ENCODE measurements at places on chromosomes 2 and 18.
A peak's percentile ranks its signal among the peaks of the same experiment; 100 is the strongest.

GRCh38 chr2:101083613-101084012 is 67.6 kb downstream of the TBC1D8 start:
- DNase-seq = no peak

- DNase-seq = no peak
Observed at GRCh38 chr2:27973592-27973991, 83.1 kb downstream of the BABAM2 start.

- no peak for DNase-seq
Observed at GRCh38 chr2:43441195-43441594, 154.6 kb downstream of the THADA start.

DNA sequence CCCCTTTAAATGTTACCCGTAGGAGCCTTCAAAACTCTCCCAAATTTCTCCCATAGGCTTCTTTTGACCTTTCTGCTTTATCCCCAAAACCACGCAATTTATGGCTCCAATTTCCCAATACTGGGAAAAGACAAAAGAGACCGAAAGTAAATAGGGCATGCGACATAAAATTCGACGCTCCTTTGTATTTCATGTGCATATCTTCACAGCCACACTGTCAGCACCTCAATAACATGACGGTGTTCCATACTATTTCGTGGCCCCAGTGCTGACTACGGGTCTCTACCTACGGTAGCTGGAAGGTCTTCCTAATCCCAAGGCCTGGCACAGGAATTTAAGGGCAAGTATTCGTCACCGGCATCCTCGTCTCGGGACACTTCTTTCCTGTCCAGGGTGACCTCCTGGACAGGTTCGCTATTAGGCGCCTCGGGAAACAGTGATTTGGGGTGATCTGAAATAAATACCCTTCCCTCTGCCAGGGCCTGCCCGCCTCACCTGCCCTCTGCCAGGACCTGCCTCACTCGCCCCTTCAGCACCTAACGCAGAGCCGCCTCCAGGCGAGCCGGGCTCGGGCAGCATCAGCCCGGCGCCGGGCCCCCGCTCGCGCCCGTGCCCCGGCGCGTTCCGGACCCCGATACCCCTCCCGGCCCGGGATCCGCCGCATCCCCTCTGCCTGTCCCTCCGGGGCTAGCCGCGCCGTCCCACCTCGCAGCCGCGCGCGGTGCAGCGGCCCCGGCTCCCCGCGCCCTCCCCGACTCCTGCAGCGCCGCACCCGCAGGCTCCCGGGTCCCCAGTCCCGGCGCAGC is 680 bp downstream of the DTNB start:
- peak; percentile 34 for DNase-seq

DNA sequence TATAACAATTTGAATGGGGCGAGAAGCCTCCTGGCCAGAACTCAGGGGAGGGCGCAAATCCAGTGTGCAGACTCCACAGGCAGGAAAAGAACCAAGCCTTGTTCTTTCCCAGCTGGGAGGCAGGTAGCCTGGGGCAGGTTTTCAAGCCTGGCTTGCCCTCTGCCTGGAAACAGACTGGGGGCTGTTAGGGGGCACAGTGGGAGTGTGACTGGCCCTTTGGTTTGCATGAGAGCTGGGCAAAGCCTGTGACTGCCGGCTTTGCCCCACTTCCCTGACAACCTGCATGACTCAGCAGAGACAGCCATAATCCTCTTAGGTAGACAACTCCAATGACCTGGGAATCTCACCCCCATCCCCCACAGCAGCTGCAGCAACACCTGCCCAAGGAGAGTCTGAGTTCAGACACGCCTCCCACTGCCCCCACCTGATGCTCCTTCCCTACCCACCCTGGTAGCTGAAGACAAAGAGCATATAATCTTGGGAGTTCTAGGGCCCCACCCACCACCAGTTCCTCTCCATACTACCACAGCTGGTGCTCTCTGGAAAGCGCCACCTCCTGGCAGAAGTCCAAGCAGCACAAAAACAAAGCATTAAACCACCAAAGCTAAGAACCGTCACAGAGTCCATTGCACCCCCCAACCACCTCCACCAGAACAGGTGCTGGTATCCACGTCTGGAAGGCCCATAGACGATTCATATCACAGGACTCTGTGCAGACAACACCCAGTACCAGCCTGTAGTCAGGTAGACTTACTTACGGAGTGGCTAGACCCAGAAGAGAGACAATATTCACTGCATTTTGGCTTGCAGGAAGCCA is 402.5 kb downstream of the STK39 start:
- DNase-seq = no peak

DNA sequence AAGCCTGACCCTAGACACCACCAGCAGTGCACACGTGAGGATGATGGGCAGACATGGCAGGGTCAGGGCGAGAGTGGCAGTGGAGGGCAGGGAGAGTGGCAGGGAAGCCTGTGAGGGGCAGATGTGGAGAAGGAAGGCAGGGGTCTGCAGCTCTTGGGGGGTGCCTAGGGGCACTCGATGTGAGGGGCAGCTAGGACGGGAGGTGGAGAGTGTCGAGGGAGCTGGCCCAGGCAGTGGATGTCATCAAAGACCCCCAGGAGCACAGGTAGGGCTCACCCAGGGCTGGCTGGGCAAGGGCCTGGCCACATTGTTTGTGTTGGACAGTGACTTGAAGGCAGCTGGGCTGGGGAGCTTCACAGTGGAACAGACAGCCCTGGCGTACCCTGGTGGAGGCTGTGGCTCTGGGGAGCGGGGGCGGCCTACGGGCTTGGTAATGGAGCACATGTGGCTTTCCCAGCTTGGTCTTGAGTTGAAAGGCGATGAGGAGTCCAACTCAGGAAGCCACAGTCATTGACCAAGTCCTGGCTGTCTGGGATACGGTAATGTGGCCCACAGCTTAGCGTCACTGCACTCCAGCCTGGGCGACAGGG is 87.1 kb downstream of the RTP5 start:
- no peak for DNase-seq

DNA sequence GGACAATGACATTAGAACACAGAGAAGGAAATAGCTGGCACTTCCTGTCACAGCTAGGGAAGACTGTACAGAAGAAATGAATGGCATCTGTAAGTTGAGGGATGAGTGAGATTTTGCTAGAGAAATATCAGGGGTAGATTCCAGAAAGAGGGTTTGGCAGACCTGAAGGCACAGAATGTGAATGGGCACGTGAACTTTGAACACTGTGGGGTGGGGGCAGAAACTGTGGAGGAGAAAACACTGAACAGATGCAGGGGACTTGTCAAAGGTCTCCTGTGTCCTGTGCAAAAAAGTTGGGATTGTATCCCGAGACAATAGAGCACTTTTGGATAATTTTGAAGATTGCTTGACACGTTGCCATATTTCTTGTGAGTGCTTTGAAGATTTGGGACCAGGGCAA is 88.0 kb downstream of the PPP1R1C start:
- DNase-seq = no peak

GRCh38 chr2:68206793-68207192 is 45.5 kb downstream of the PPP3R1 start:
- no peak for DNase-seq

GRCh38 chr2:108632332-108633160 is 86.7 kb upstream of the RANBP2 start:
- no peak for DNase-seq

- peak; percentile 23 for DNase-seq
Observed at GRCh38 chr2:104599787-104600510, 254.0 kb upstream of the POU3F3 start.

DNA sequence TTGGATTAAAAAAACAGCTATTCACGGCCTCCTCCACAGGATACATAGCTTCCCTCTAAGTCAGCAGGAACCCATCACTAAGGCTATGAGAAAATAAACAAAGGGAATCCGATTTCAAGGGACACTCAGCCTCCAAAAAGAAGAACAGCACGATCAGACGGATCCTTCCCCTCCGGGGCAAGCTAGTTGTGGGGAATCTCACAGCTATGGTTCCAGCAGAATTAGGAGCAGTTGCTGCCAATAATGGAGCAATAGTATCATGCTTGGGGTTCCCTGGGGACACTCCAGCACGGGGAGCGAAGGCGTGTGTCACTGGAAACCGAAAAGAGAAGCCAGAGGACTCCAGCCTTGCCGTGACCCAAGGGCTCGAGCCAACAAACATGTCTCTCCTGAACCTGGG is 163.1 kb downstream of the TTC32 start:
- DNase-seq = peak; percentile 68

GRCh38 chr2:233964581-233964980 is 47.4 kb downstream of the TRPM8 start:
- no peak for DNase-seq

- no peak for DNase-seq
Observed at GRCh38 chr2:113829761-113830160, 60.1 kb upstream of the ACTR3 start.

- peak; percentile 6 for DNase-seq
Observed at GRCh38 chr2:145875016-145875415, 1355.1 kb upstream of the ZEB2 start.

- peak; percentile 37 for DNase-seq
Observed at GRCh38 chr2:160940699-160941098, 219.5 kb upstream of the TANK start.

DNA sequence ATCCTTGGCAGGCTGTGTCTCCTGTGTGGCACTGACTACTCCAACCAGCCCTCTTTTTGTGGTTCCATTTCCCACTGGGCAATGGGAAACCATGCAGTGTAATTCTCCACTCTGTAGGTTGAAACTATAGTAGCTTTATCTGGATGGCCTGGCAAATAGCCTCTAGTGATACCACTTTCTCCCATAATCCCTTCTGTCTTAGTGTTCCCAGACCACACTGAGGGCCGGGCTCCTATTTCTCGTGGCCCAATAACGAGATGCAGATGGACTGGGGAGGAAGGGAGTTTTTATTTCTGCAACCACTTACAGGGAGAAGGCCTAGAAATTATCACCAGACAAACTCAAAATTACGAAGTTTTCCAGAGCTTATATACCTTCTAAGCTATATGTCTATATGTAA is 24.7 kb downstream of the SKA1 start:
- no peak for DNase-seq

DNA sequence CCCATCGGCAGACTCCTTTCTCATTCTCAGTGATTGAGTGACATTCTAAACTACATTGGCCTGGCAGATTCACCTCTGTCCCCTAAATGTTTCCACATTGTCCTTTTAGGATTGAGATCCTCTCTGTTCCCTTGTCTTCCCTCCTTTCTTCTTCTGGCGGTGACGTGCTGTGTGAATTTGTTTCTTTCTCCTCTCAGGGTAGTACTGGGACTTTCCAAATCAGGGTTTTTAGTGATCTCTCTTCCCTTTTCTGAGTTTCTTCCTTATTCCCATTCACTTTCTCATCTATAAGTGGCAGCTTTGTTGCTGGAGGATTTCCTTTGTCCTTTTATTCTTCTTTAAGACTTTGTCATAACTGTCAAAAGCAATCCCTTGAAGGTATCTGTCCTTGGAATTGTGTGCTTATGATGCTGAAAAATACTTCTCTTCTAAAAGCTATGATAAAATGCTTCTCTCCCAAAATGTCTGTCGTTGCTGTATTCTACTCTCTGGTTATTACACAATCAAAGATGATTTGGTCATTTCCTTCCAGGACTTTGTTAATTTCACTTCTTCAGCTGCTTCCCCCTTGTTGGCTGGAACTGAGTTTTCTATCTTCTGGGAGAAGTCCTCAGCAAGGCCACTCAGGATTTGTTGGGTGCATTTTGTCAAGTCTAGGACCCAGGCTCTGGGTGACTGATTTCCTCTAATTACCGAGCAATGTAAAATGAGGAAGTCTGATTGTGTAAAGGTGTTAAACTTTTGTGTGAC is 4.9 kb upstream of the IL1B start:
- peak; percentile 57 for DNase-seq

GRCh38 chr2:170554278-170554955 is 160.7 kb upstream of the SP5 start:
- DNase-seq = peak; percentile 65

DNA sequence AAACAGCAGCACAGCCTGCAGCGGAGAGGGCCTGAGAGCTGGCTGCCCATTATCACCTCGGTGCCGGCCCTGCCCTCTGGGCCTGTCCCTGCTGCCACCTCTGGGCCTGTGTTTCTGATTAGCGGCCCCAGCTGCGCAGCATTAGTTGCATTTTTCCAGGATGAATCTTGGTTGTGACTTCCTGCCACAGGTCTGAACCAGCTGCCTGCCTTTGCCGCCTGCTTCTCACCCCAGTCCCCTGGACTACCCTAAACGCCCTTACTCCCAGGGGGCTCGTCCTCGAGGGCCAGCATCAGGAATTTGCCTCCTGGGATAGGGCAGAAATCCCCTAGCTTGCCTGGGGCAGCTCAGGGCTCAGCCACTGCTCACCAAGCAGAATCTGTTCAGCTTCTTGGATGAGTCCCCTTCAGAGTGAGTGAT is 342.8 kb downstream of the DYSF start:
- DNase-seq = peak; percentile 56

DNA sequence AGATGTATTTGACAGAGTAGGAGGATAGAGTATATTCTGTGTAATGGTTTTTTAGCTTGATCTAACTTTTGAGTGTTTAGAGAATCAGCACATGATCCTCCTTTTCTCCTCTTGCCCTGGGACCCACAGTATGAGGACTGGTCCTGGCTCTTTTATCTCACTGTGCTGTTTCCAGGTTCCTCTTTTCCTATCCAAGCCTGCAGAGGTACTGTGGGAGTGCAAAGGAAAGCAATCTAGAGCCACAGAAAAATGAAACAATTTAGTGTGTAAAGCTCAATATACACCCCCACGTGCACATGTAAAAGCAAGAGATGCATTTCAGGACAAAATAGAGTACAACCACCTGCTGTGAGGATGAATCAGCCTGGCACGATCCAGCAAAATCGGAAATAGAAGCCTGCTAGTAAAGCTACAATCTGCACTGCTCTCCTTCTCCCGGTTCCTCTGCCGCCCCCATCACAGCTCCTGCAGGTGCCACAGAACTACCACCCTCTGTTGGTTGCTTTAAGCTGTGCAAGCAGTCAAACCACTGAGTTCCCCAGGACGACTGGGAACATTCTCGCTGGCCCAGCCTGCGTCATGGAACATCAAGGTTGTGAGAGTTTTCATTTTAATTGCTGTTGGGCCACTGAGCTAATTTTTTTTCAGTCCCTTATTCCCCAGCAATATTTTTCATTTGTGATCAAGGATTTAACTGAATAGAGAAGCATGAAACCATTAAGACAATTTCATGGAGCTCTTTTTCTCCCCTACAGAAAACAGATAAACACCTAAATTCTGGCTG is 47.8 kb upstream of the MAPRE3 start:
- DNase-seq = peak; percentile 26

DNA sequence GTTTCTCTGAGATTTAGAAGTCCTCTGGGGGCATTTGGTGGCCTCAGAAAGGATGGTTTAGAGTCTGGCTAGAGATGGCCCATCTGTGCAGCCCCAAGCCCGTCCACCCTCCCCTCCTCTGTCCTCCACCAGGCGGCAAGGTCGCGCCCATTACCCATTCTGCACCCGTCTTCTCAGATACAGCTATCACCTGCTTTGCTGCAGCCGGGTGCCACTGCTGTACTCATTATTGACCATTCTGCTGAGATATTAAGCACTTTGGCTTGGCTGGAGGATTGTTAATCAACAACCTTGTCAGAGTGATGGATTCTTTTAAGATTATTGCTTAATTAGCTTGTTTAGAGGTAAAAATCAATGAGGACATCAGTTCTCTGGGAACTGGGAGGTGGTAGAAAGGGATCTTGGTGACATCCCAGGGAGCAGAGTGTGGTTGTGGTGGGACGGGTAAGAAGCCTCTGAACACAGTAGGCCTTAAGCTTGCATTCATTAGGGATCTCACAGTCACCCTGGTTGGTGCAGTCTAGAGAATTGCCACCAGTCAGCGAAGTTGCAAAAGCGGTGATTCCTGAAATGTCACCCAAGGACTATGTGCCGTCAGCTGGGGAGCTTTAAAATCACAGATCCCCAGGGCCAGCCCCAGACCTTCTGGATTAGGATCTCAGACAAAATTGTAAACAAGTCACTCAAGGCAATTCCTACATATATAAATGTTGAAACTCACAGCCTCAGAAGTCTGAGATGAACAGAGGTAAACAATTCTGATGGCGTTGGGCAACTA is 90.9 kb downstream of the CAPN13 start:
- no peak for DNase-seq
